ENCODE measurements at places on chromosomes 1 and 21. TPM values are rescaled to one million over a fixed set of nuclear protein-coding genes. Genes with fewer than 3 reads are reported as not detected.

Gene TLR5
- 5.7 TPM for polyA plus RNA-seq

Gene FCRLB
- 0.40 TPM for polyA plus RNA-seq

Gene STPG1
- 1.8 TPM for polyA plus RNA-seq

Gene DMBX1
- polyA plus RNA-seq = not detected

Gene SLAMF9
- polyA plus RNA-seq = not detected

Gene LCE2B
- not detected for polyA plus RNA-seq

DNA sequence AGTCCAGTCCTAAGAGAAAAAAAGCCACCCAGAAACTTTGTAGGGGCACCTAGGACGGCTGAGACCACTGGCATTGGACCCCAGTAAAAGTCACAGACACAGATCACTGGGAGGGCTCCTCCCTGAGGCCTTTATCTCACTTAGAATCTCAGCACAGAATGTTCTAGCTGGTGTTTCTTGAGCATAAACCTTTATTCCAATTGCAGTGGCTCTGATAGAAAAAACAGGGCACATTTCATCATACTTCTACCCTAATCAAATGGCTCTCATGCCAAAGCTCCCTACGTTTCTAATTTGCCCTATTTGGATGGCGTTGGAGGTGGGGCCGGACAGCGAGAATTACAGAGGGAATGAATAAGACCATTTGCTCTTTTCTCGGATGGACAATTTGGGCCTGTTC is 53.8 kb downstream of the NGF start:
- no peak for DNase-seq

- no peak for DNase-seq
Observed at GRCh38 chr1:162950187-162950586, 89.2 kb upstream of the CCDC190 start.

DNA sequence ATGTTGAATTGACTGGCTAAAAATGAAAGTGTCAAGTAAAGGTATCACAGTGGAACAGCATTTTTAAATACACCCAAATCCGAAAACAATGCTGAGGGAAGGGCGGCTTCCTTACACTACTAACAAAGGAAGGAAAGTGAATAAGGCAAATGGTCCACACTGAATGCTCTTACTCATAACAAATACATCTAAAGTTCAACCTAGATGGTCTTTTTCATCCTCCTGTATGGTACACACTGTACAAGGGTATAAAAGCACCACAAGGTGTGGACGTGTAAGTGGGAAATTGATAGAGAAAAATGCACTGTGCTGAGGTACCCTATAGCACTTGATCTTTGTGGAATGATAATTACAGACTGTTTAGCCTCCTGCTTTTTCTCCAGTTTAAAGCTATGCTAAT is 7.1 kb upstream of the PALMD start:
- DNase-seq = no peak

DNA sequence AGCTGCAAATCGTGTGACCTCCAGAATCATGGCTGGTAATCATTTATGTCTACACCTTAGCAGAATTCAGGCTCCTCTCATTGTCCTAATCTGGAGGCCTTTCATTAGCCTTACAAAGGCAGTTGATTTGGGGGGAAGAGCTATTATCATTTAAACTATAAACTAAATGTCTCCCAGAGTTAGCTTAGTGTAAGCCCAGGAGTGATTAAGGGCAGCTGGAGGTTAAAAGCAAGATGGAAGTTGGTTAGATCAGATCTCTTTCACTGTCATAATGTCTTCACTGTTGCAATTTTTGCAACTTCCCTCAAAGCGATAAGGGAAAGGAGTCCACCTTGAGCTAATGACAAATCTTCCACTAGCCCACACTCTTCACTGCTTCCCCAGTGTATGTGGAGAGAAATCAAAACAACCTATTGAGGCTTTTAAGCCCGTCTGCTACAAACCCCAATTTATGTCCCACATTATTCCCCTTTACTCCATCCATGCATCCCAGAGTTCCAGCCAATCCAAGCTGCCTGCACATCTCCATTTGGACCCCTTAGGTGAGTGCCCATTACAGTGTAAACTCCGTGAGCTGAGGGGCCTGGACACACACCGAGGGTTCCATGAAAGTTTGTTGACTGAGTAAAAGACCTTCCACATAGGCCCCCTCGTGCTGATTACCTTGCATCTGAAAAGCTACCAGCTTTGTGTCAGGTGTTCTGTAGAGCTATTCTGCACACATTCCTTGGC is 61.5 kb upstream of the KLHDC7A start:
- no peak for DNase-seq

GRCh38 chr1:2631136-2632050 is 1.4 kb downstream of the MMEL1 start:
- no peak for DNase-seq

- DNase-seq = no peak
Observed at GRCh38 chr1:16371725-16372124, 4.7 kb downstream of the SZRD1 start.

DNA sequence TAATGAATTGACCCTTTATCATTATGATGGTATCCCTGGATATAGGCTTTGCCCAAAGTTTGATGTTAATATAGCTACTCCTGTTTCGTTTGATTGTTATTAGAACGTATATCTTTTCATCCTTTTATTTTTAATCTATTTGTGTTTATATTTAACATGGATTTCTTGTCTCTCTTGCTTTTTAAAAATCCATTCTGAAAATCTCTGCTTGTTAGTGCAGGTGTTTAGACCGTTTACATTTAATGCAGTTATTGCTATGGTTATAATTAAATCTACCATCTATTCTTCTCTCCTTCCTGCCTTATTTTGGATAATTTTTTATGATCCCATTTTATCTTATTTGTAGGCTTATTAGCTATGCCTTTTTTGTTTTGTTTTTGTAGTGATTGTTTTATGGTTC is 12.4 kb downstream of the TSNAX start:
- no peak for DNase-seq

DNA sequence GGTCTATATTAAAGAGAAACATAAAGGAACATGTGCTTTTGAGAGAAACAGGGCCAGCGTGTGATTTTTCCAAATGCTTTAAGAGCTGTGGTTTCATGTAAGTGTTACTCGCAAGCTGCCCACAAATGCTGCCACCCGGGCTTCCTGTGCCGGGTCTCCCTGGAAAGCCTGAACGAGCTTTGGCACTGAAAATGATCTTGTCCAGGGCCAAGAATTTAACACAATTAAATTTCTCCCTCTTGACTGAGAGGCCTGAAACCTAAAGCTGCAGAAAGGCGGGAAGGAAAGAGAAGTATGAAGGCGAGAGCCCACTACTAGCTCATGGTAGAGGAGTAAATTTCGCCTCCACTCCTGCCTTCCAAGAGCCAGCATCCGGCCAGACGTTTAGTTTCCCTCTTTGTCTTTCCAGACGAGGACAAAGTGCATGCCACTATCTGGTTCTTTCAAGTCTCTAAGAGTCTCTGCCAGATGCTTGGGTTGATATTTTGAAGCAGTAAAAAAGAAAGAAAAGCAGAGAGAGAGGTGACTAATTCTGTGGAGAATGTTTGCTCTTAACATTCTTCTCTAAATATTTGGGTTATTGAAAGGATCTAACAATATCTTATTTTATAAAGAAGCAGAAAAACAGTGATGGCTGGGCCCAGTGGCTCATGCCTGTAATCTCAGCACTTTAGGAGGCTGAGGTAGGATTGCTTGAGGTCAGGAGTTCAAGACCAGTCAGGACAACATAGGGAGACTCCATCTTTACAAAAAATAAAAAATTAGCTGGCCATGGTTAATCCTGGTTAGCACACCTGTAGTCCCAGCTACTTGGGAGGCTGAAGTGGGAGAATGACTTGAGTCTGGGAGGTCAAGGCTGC is 100.0 kb upstream of the HNRNPU start:
- DNase-seq = no peak

DNA sequence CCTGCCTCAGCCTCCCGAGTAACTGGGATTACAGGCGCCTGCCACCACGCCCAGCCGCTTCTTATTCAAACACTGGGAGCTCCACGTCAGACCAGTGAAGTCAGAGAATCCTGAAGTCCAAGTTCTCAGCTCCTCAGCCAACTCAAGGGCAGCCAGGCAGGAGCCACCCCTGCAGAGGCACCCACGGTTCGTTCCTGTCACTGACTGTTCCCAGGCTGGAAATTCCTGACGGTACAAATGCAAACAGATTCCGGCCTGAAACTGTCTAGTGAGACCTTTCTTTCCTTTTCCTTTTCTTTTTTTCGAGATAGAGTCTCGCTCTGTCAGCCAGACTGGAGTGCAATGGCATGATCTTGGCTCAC is 11.7 kb downstream of the SLC35E2B start:
- DNase-seq = no peak

DNA sequence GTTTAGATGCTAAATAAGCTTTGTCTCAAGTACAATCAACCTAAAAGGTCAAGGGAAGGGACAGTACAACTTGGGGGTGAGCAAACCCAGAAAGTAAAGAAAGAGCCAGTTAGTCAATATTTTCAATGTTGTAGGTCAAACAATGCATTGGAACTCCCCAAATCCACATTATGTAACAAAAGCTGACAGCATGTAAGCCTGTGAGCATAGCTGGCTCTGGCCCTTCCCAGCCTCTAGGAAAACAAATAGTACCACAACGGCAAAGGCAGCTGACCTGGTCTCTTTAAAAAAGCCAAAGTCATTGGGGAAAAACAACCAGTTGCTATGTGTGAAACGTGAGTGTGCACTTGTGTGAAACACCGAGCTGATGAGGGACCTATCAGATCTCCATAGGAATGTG is 3.4 kb downstream of the CBR1 start:
- no peak for DNase-seq

DNA sequence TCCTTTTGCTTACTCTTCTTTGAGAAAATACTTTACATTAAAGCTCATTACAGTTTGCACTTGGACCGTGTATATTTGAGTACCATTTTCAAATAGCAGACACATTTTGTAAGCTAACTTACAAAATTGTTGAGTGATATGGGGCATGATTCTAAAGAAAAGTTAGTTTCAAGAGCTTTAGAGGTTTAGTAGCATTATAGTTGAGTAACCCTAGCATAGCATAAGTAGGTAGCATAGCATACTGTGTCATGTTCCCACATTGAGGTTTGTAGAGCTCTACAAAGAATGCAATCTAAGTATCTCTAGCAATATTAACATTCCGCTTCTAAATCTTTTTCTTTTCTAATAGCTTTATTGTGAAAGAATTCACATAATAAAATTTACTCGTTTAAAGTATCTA is 92.0 kb downstream of the ITSN1 start:
- no peak for DNase-seq

DNA sequence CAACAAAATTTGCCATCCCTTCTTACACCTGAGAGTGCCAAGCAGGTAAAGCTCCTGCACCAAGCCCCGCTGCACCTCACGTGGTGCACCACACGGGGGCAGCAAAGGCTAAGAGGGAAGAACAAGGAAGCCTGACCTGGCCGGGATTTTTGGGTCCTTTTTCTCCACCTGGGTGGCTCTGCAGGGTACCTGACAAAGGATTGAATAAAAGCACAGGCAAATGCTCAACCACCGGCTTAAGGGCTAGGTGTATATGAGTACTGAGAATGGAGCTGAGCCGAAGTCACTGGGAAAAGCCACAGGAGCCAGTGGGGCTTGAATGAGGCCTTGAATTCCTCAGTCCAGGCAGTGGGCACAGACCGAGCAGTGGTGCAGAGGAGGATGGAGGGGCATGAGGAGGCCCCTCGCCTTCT is 36.4 kb downstream of the ZNF697 start:
- no peak for DNase-seq

DNA sequence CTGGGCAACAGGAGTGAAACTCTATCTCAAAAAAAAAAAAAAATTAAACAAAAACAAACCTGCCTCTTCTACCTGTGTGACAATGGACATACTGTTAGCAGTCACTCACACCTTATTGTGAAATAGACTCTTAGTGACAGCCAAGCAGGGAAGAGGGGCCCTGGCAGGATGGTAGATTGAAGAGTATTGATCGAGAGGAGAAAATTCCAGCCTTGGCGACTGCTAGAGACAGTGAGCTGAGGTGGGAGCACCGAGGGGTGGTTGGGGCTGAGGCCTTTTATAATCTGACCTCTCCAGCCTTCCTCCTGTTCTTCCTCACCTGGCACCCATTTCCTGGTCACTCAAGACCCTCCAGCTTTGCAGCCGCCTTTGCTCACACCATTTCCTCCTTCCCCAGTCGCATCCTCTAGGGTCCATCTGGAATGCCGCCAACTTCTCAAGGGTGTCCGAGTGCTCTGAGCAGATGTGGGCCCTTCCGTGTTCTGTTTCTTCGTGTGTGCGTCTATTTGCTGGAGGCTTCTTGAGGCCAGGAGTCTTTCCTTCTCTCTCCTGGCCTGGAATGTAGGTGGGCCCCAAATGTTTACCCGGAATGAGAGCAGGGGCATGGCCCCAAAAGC is 196.9 kb upstream of the TMEM51 start:
- DNase-seq = no peak

DNA sequence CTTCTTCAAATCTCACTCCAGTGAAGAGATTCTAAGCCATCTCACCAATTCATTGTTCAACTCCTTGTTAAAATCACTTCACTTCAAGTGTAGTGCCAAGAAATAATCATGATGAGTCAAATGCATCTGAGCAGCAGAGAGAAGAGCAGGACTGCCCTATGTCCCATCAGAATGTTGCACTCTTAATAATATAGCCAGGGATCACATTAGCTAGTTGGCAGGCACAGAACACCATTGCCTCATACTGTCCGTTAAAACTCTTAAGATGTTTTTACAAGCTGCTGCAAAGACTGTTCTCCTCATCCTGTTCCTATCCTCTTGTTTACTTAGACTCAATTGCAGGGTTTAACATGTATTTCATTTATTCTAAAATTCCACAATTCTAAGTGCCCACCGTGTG is 432.9 kb downstream of the PLPP3 start:
- DNase-seq = no peak

- DNase-seq = no peak
Observed at GRCh38 chr1:102628109-102628613, 480.2 kb downstream of the COL11A1 start.

All from forelimb muscle (tissue), 1 donor.